ENCODE measurements at places on chromosomes 7 and 10.

GRCh38 chr10:64059884-64060283, 538.7 kb downstream of the REEP3 start:
- DNase-seq, result no peak

DNA sequence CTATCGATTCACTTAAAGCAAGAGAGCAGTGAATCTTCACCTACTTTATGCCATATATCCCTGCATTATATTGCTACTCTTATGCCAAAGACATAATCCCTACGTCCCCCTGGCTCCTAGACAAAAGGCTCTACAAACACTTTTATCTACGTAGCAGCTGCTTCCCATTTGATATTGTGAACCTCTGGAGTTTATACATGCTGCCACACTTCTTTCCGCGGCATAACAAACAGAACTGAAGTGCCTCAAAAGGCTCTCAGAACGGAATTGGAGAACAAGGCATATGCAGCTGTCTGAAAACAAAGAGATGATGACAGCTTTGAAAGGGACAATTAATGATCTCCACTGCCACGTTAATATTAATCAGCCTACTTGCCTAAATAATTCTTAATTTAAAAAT, 985.6 kb upstream of the LRRN3 start:
- DNase-seq, result no peak

- DNase-seq, result no peak
Measured at GRCh38 chr10:9297580-9297979, 1243.1 kb downstream of the GATA3 start.

- DNase-seq, result no peak
Measured at GRCh38 chr10:110700947-110701616, 56.9 kb downstream of the RBM20 start.

GRCh38 chr10:52145636-52146035, 168.4 kb upstream of the DKK1 start:
- no peak for DNase-seq

All from HS-5 (cell line).